ENCODE measurements at places on chromosomes 7 and 10.

DNA sequence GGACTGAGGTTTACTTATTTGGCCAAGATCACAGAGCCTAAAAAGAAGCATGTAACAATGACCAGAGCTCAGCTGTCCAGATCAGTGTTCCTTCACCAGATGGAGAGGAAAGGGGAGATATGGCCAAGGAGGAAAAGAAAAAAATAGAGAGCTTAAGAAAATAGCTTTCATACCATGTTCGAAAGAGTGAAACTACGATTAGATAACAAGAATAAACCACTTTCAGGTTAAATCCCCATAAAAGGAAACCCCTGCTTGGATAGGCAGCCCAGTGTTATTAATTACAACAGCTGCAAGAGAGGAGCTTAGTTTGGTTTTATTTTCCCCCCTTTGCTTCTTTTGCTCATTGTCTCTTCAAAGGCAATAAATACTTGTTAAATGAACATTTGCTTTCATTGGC, 160.8 kb downstream of the ZNF438 start:
- no peak for DNase-seq

GRCh38 chr7:130127821-130128317, 57.5 kb downstream of the KLHDC10 start:
- DNase-seq = no peak

DNA sequence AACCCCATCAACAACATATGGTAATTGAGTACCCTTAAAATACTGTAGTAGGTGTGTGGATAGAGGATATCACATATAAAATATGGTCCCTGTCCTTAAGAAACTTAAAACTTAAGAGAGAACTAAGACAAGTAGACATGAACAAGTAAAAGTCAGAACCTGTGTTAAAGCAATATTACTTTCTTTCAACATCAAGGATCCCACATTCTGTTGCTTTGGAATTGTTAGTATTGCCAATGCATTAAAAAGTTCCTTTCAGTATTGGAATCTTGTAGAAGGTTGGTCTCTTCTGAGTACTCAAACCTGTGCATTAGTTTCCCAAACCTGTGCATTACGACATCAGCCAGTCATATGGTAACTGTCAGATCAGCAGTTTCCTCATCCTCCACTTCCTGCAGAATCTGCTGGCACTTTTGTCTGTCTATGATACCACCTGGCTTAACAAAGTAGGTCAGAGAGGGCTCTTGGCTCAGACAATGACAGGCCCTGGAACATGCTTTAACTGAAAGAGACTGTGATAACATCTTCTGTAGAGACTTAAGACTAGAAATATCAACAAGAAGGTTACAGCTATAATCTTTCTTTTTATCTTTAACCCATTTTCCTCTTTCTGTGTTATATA, 56.5 kb downstream of the CCDC71L start:
- peak; percentile 1 for DNase-seq

- DNase-seq = no peak
These were observed 6.3 kb upstream of the KCNMA1 start for GRCh38 chr10:77643795-77644468.

- DNase-seq = no peak
These were observed 57.2 kb upstream of the PAX2 start for GRCh38 chr10:100688201-100688600.

DNA sequence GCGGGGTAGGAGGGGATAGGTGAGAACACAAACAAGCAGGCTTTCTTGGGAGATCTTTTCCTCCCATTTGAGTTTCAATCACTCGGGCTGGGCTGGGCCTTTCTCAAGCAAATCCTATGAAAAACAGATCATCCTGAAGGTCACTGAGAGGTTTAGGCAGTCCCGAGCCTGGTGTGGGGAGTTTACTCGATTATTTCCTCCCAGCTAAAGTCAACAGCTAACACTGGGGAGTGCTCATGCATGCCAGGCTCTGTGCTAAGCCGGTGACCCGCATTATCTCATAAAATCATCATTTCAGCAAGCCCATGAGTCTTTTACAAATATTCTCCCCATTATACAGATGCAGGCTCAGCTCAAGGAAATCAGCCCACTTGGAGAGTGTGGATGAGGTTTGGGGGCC, 85.0 kb upstream of the PAX2 start:
- no peak for DNase-seq

- DNase-seq = no peak
These were observed 305.9 kb downstream of the GATA3 start for GRCh38 chr10:8360365-8360764.

- no peak for DNase-seq
These were observed 42.8 kb downstream of the ARHGAP21 start for GRCh38 chr10:24680647-24681524.

DNA sequence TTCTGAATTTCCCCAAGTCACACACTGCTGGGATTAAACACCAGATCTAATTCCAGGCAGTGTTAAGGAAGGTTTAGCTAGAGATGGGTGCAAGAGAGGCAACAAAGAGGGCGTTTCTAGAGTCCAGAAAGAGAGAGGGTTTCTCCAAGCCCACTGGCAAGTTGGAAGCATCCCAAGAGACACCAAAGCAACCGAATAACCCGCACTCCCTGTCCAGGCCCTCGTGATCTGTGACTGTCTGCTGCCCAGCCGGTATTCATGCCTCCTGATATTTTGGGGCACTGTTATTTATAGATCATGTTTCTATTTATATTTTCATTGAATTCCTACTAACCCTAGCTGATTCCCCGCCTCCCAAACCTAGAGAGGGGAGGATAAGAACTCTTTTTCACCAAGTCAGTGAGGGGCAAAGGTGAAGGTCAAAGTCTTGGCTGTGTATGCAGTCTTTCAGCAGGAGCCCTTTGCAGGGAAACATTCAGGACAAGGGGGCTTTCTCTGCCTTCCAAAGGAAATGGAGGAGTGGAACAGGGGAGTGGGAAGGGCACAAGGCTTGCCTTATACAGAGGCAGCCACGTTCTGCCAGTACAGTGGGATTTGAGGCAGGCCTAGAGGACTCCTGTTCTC, 103.6 kb downstream of the SH3PXD2A start:
- no peak for DNase-seq

DNA sequence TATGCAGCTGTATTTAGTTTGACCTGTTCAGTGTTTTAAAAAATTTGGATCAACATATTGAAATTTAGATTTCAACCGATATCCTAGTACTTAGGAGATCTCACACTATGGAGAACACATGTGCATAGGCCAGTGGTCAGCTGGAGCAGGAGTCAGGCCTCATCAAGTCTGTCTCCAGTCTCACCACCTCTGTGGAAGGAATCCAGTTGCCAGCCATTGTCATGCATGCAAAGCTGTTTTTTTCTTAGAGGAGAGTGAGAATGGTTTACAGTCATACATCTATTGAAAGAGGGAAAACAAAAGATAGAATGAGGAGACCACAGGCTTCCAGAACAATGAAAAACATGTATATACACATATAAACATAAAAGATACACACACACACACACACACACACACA, 7.6 kb upstream of the CLEC5A start:
- no peak for DNase-seq

DNA sequence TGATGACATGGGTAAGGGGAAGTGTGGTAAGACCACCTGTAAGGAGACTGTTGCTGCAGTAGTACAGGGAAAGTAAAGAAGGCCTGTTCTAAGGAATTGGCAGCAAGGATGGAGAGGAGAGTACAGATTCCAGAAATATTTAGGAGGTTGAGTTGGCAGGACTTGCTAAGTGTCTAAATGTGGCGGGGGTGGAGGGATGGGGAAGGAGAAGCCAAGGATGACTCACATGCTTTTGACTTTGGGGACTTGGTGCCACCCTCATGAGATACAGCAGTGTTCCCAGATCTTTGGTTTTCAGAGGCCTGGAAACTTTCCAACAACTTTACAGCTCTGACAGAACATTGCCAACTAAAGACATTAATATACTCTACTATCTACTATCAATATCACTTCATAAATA, 45.4 kb downstream of the CDK6 start:
- no peak for DNase-seq

DNA sequence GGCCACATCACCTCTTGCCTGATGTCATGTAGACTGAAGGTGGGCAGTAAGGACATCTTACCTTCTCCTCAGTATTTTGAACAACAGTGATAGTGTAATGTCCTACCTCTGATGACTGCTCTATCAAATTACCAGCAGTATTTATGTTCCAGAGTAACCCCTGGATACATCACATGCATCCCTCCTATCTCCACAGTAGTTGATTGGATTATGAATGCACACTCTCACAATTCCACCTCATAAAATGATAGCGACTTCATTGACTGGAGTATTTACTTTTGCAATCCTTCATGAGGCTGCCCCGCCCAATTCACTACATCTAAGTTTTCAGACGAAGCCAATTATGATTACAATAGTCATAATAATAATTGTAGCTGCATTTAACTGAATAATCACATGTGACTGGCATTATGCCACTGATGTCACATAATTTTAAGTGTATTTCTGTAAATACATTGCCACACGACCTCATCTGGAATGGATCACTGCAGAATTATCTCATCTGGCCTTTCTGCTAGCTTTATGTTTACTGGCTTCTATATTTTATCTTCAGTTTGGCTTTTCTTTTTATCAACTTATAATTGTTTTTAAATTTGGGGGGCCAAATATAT, 268.9 kb downstream of the SLC25A13 start:
- DNase-seq = no peak

DNA sequence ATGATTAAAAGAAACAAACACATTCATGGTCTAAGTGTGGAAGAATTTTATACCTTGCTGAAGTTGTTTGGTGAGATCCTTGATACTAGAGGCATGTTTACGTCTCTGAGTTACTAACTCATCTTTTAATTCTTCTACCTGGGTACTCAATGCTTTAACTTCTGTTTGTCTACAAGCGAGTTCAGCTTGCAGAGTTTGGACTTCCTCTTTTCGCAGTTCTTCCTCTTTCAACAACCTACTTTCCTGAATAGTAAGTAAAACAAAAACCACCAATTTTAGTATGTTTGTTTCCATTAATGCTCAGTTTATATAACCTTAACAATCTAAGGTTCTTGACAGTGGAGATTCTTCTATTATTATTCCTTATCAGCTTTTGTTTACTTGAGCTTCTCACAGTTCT, 42.9 kb downstream of the CCDC186 start:
- DNase-seq = no peak

DNA sequence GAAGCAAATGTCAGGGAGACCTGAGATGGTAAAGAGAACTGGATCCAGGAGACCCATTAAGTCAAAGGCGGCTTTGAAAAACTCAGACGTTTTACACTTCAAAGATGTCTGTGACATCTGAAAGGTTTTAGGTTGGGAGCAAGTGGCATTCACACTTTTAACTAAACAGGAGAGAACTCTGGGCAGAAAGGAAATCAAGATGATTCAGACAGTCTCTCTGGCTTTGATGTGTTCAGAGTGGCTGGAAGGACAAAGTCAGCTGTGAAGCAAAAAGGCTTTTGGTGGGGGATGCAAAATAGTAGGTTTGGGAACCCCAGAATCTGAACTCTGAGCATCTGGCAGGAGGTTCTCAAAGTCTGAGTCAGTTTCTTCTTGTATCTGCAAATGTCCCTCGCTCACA, 66.6 kb downstream of the PRKCQ start:
- DNase-seq = no peak

DNA sequence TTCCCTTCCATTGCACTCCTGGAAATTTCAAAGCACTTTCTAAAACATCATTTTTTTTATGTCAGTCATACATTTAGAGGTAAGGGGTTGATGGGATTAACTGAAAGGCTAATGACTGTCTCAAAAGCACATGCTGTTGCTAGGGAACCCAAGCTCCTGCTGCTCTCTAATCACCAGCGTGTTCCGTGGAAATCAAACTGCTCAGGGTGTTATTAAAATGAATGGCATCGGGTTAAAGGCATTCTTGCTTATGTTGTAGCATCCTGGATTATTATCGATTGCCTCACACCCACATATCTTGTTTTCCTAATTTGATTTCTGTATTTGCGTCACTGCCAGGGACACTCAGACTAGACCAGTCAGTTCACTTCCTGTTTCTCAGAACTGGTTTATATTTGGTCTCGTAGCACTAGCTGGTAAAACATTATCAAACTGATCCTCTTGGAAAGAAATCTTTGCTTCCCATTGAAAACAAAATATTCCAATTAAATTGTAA, 216.5 kb upstream of the MKLN1 start:
- DNase-seq = no peak

- no peak for DNase-seq
These were observed 78.8 kb downstream of the SLC25A40 start for GRCh38 chr7:87797395-87797794.

DNA sequence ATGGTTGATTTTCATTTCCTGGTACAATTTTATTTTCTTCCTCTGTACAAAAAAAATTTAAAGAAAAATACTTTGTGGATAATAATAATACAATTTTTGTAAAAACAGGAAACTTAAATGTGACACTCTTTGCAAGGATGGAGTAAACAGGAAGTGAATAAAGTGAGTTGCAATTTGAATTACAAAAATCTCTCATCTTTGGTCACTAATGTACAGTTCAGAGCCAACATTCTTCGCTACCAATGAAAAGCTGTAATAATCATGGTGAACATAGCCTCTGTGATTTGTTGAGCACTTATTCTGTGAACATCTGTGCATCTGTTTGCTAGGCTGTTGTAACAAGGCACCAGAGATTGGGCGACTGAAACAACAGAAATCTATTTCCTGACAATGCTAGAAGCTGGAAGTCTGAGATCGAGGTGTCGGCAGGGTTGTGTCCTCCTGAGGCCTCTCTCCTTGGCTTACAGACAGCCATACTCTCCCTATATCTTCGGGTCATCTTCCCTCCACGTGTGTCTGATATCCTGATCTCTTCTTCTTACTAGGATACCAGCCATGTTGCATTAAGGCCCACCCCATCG, 295.3 kb upstream of the KLF6 start:
- DNase-seq = no peak

DNA sequence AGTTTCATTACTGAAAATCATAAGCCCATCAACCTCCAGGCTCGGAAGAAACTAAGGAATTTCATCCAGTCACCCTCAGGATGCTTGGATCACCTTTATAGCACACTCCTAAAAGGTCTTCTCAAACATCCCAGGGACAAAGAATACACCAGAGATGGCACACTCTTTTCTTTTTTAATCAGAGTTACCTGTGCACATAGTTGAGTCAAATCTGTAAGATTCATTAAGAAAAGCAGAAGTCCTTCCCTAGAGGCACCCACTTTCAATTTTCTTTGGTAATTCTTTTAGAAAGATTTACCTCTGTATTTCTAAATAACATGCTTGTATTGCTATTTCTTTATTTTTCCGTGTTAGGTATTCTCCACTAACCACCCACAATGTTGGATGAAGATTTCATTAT, 50.6 kb upstream of the IL6 start:
- DNase-seq = no peak

GRCh38 chr10:124244256-124244877, 151.0 kb upstream of the CHST15 start:
- no peak for DNase-seq

GRCh38 chr7:98470485-98471240, 69.8 kb upstream of the BAIAP2L1 start:
- DNase-seq = no peak

GRCh38 chr7:131010029-131010716, 276.2 kb upstream of the KLF14 start:
- DNase-seq = no peak

Measured in activated CD4-positive, alpha-beta T cell treated with anti-CD3 and anti-CD28 coated beads for 24 hours (primary cell).